ENCODE measurements at places on chromosomes 12 and 14. TPM values are rescaled to one million over a fixed set of nuclear protein-coding genes. Genes with fewer than 3 reads are reported as not detected.

The MYH7 gene
- not detected for total RNA-seq

The TMCC3 gene
- total RNA-seq: 0.36 TPM

The WNT5B gene
- 102 TPM for total RNA-seq

The SLC10A1 gene
- total RNA-seq: not detected

The HHIPL1 gene
- 0.56 TPM for total RNA-seq

The TFCP2 gene
- total RNA-seq: 10.0 TPM

The ACRBP gene
- not detected for total RNA-seq

The TAS2R7 gene
- total RNA-seq: not detected

The PRH2 gene
- total RNA-seq: 0.28 TPM

The ALKBH2 gene
- 14.9 TPM for total RNA-seq

The SLC39A9 gene
- 137 TPM for total RNA-seq

The RD3L gene
- not detected for total RNA-seq

The GYS2 gene
- not detected for total RNA-seq

The MUCL1 gene
- not detected for total RNA-seq

The SAMD15 gene
- total RNA-seq: 1.3 TPM

The PRB2 gene
- total RNA-seq: not detected

The TRAF3 gene
- 25.3 TPM for total RNA-seq

All from IMR-90 (cell line).